HuH-7.5 (cell line): ENCODE measurements at places on chromosomes 12 and 14.
A peak's percentile ranks its signal among the peaks of the same experiment; 100 is the strongest.

DNA sequence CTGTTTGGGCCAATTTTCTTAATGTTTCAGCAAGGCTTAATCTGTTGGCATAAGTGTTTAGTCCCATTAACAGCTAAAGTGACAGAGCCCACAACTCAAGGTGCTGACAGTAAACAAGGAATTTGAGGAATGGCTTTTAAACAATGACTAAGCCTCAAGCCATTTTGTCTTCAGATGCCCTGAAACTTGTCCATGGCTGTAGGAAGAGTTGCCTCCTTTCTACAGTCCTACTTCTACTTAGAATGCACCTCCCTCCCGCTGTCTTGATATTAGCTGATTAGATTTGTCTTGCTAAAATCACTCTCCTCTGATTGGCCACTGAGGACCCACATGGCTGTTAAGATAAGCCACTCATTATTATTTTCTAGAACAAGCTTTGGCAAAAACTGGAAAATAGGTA is 188.4 kb upstream of the OTX2 start:
- DNase-seq = no peak

DNA sequence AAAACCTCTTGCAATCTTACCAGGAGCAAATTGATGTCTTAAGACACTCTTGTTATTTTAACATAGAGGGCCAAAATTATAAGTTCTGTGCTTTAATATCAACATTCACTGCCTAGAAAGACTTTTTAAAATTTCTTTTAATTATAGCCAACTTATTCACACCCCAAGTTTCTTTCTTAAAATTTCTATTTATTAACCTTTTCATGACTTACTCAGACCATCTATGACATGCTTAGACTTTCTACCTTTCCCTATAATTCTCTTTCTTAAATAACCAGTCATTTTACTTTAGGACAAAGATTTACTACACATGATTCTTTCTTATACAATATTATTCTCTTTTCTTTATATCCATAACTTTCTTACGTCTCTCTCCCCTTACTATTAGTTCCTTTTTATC is 220.4 kb downstream of the NUBPL start:
- DNase-seq = no peak

DNA sequence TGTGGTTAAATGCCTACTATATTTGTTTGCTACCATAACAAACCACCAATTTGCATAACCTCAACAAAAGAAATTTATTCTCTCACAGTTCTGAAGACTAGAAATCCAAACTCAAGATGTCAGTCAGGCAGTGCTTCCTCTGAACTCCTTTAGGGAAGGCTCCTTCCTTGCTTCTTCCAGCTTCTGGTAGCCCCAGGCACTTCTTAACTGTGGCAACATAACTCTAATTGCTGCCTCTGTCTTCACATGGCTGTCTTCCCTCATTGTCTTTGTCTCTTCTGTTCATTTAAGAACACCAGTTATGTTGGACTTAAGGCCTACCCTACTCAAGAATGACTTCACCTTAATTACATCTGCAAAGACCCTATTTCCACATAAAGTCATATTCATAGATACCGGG is 206.9 kb downstream of the SYT1 start:
- DNase-seq = no peak

DNA sequence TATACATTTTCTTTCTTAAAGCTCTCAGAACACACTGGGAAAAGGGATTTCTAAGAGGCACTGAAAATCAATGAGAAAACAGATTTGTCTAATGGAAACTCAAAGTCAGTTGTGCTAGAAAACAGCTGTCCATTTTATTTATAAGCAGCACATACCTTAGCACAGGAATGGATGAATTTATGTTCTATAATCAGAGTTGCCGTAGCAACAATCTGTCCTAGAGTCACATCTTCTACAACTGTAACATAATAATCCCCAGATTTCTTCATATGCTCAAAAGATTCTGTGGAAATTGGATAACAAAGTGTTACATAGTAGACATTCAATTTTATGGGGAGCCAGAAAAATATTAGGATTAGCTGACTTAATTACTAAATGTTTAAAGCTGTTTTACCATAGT is 9.8 kb downstream of the GNPNAT1 start:
- DNase-seq = no peak

GRCh38 chr14:65346895-65347294 is 65.6 kb upstream of the FUT8 start:
- DNase-seq = no peak

GRCh38 chr14:25009891-25010290 is 40.1 kb downstream of the STXBP6 start:
- DNase-seq = peak; percentile 23
